ENCODE measurements at places on chromosomes 1 and 21.

DNA sequence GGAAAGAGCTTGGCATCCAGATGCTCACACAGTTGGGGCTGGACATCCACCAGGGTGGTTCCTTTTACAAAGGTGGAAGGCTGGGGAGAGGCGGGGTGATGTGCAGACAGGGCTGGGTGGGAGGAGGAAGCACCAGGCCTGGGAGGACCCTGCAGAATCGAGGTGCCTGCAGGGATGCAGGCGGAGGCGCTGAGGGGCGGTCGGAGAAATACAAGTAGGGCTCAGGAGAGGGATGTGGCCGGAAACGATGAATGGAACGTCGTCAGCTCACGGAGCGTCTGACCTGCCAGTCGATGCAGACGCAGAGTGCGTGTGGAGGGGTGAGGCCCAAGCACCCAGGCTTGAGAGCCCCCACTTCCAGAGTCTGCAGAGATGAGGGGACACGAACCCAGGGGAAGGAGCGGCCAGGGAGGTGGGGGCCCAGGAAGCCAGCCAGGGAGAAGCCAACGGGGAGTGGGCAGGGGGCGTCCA lies 63.4 kb downstream of the TRIM11 start:
- no peak for DNase-seq

- DNase-seq, result no peak
These were observed 528.9 kb downstream of the OMA1 start for GRCh38 chr1:58017641-58018040.

- DNase-seq, result no peak
These were observed 32.4 kb upstream of the CAMSAP2 start for GRCh38 chr1:200706111-200706814.

DNA sequence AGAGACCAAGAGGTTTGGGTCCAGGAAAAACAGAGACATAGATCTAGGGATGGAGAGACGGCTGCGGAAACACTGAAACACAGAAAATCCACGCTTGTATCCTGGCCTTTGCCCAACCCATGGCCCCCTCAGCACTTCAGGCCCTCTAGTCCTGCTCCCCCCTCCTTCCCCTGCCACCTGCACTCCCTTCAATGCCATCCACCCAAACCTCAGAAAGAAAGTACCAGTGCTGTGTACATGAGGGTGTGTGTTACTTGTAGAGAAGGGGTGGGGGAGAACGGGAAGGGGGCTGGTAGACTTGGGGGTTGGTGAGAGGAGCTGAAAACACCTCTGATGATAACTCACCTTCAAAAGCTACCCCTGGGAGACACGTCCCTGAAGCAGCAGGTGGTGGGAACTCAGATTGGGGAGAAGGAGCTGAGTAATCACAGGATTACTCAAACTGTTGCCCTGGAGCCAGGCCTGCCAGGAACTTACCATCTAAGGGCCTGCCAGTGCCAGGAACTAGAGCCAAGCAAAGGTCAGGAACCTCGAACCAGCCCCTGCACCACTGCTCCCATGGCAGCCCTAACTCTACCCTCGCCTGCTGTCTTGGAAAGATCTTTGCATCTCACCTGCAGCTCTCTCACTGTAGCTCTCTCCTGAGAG lies 11.5 kb downstream of the RORC start:
- DNase-seq, result no peak

DNA sequence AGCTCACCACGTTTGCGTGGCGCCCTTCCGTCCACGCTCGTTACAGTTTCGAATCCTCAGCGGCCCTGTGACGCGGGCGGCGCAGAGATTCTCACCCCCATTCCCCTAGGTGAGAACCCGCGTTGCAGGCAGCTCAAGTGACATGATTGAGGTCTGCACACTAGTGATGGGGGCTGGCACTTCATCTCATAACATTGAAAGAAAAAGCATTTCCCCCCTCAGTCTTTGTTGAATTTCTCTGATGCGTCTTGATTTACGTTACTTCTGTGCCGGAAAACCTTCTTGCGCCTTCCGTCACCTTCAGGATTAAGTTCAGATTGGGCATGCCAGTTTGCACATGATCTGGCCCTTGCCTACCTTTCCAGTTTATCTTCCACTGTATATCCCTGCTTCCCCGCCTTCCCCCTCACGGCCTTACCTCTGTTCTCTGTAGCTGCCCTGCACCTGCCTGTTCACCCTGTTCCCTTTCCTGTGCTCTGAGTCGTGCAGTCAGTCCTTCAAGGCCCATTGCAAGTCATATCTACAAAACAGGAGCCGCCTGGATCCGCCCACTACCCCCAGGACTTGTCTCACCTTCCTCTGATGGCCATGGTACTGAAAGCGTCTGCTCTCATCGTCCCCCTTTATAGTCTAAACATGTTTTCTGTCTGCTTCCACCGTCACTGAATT lies 1.1 kb downstream of the CTPS1 start:
- peak; percentile 50 for DNase-seq

DNA sequence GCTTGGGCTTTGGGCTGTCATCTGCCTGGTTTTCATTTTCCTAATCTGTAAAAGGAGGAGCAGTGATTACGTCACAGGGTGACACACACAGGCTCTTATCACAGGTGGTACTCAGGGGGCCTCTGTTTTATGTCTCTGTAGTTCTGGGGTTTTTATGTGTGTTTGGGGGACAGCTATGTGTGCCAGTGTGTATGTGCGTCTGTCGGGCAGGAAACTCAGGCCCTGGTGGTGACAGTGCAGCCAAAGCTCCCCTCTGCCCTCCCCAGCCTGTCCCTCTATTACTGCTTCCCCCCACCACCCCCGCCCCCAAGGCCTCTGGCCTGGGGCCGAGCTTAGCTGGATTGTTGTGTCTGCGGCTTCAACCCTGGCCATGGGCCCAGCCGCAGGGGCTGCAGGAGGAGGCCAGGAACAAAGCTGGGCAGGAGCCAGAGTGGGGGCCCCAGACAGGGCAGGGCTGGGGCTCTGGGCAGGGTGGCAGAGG lies 13.3 kb downstream of the MFAP2 start:
- DNase-seq, result no peak

GRCh38 chr1:66478116-66478515 lies 55.8 kb upstream of the SGIP1 start:
- no peak for DNase-seq

- no peak for DNase-seq
These were observed 814.6 kb upstream of the TMPRSS15 start for GRCh38 chr21:19218163-19218562.

DNA sequence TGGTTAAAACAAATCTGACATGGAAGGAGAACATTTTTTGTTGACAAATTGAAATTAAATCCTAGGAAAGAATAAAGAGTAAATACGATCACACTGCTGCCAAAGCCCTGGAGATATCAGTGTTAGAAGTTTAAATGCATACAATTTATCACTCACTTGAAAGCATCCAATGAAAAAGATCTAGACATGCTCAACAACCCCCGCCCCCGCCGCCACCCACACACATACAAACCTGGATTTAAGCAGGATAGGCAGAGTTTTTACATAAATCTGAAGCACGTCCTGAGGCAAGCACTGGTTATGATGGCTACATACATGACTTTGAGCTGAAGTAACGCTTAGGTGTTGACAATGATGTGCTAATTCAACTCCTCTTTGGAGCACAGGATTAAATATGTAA lies 58.5 kb downstream of the LYST start:
- no peak for DNase-seq

DNA sequence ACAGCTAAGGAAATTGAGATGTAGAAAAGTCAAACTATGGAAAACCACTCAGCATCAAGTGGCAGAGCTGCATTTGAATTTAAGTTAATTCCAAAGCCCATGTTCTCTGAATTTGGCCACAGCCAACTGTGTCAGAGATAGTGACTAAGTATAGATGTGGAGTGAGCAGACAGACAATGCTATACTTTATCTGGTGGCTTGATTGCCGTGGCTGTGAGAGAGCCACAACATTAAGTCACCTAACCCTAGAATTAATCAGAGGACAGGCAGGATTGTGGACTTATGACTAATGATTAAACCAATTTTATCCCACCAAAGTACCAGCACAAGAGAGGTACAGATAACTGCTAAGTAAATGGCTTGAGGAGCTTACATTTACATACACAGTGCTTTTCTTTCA lies 209.8 kb downstream of the TPR start:
- no peak for DNase-seq

DNA sequence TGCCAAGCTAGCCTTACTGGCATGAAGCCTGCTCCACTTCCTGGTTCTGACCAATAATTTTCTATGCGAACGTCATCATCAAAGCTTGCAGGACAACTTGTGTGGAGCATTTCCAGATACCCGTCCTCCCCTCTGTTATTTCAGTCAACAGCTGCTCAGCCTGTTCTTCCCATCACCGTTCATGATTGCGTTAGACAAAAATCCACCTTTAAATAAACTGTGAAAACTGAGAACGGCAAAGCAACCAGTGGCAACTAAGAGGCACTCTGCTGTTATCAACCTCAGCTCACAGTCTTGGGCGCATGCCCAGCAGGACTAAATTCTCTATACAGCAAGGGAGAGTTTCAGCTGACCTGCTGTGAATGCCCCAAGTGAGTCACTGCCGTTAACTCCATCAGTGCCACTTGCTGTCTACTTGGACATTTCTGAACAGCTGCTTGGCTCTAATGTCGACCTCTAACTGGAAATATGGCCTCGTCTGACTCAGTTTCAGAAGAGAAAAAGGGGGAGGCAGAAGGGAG lies 207.4 kb upstream of the RUNX1 start:
- no peak for DNase-seq

- DNase-seq, result no peak
These were observed 25.9 kb downstream of the ITSN1 start for GRCh38 chr21:33668180-33668579.

GRCh38 chr1:15616373-15617172 lies 685 bp upstream of the DDI2 start:
- DNase-seq, result no peak

- DNase-seq, result no peak
These were observed 39.8 kb downstream of the LHX4 start for GRCh38 chr1:180269645-180270529.

DNA sequence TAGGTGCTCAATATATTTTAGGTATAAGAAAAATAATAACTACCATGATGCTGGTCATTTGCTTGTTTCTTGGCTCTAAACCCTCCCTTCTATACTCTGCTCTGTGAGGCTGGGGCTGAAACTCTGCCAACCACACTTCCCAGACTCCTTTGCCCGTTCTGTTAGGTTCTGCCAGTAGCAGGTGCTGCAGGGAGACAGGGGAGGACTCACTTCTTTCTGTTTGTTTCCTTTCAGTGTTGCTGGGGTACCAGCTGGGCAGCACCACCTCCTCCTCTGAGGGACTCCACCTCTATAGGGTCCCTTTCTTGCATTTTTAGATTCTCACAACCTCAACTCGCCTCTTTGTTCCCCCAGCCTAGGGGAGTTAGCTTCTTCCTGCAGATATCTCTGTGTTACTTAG lies 17.0 kb upstream of the SH2D2A start:
- DNase-seq, result no peak

- no peak for DNase-seq
These were observed 2.9 kb upstream of the MATN1 start for GRCh38 chr1:30726236-30726635.

- DNase-seq, result no peak
These were observed 53.3 kb upstream of the EPS8L3 start for GRCh38 chr1:109816975-109817535.

DNA sequence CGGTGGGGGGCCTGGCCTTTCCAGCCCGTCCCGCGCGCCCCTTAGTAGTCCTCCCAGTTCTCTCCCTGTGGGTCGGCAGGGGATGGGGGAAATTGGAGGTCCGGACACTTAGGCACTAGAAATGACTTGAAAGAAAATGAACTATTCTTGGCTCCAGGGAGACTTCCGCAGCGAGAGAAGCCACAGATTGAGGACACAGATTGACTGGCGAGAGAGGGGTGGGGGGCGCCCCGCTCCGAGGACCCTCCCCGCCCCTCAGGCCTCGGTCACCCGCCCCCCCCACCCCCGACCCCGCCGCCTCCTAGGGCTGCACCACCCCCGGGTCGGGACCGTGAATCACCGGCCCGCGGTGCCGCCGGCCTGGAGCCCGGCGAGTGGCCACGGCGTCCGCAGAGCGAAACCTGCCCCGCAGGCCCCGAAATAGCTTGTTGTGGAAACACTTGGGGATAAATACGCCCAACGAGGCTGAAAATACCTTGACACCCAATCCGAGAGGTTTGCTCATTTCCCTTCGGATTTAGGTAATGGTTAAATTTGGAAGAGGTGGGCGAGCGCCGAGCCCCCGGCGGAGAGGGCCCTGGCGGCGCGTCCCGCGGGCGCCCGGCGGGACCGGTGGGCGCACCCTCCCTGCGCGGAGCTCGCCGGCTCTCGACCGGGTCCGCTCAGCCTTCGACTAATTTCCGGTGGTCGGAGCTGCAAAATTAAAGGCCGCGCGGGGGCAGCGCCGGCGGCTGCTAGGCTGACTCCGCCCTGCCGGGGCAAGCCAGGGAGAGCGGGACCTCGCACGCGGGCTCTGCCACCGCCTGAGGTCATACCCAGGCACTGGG lies at the start of gene GFI1:
Gene GFI1, minus strand, starts transcription at position 675 of the 827 bp plus-strand sequence. CDS start 3,438 bp downstream, outside the sequence.
- DNase-seq, result peak; percentile 84

DNA sequence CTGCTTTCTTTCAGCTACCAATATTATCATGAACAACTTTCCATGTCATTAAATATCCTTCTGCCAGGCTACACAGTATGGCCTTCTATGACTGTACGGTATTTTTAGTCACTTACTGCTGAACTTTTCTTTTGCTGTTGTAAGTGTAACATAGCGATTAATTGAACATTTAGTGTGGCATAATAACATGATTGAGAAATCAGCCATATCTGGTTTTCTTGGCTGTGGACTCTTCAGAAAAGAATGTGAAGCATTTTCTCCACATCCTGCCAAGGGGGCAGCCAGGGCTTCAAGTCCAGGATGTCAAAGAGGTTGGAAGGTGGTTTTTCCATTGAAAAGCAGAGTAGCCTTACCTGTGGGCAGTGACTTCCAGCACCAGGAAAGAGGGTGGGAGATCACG lies 8.8 kb upstream of the AHCYL1 start:
- no peak for DNase-seq

GRCh38 chr1:20997602-20998224 lies 179.0 kb downstream of the EIF4G3 start:
- no peak for DNase-seq

- no peak for DNase-seq
These were observed 168.1 kb upstream of the SNX7 start for GRCh38 chr1:98493469-98493868.

DNA sequence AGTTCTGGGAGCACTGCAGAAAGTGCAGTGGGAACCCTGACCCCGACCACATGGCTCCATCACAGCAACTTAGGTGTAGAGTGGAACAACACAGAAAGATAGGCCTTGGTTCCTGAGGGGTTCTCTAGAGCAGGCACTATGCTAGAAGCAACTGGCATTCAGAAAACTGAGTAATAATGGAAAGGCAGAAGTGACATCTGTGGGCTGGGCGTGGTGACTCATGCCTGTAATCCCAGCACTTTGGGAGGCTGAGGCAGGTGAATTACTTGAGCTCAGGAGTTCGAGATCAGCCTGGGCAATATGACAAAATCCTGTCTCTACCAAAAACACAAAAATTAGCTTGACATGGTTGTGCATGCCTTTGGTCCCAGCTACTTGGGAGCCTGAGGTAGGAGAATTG lies 5.3 kb downstream of the MRPS15 start:
- peak; percentile 55 for DNase-seq

Data from activated T-cell treated with anti-CD3 and anti-CD28 coated beads for 48 hours (primary cell).